ENCODE measurements at places on chromosomes 1 and 21. TPM values are rescaled to one million over a fixed set of nuclear protein-coding genes. Genes with fewer than 3 reads are reported as not detected.

- no peak for DNase-seq
Observed at GRCh38 chr1:151476083-151476482, 16.8 kb upstream of the POGZ start.

- DNase-seq: no peak
Observed at GRCh38 chr1:17190010-17190995, 14.6 kb upstream of the PADI1 start.

ETV3L gene
- not detected for total RNA-seq

E2F2 gene
- 0.82 TPM for total RNA-seq

- DNase-seq: no peak
Observed at GRCh38 chr1:219514728-219515127, 98.2 kb downstream of the ZC3H11B start.

DNA sequence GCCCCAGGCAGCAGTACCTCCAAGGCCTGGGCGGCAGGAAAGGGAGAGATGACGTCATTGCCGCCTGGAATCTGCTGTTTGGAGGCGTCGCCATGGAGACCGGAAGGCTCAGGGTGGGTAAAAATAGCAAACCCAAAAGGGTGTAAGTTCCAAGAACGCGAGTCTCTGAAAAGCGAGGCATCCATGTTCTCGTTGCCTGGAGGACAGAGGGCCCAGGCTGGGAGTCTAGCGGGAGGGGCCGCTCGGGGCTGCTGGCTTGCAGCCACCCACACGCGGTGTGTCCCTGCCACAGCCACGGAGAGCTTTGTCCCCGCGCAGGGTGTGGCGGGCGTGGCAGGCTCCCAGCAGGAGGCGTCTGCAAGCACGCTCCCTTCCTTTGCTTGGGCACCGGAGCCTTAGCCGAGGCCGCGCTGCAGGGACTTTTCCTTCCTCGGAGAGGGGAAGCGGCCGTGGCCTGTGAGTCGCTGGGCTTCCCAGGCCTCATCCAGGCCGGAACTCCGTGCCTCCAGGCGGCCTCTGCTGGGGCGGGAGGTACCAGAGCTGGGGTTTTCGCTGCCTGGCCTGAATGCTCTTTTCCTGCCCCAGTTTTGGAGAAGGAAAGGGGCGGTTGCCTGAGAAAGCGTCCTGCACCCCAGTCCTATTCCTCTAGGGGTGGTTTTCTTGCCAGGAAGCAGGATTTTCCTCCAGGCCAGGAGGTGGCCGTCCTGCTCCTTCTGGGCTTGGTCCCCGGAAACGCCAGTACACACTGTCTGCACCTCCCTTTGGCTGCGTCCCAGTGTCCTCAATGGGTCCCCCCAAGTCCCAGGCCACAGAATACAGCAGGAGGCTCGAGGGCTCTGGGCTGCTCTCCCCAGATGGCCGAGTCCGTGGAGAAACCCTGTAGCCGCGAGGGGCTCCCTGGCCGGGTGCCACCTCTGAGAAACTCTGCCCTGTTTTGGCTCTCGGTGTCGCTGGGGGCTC is 15.3 kb upstream of the SKI start:
- peak; percentile 88 for DNase-seq

DNA sequence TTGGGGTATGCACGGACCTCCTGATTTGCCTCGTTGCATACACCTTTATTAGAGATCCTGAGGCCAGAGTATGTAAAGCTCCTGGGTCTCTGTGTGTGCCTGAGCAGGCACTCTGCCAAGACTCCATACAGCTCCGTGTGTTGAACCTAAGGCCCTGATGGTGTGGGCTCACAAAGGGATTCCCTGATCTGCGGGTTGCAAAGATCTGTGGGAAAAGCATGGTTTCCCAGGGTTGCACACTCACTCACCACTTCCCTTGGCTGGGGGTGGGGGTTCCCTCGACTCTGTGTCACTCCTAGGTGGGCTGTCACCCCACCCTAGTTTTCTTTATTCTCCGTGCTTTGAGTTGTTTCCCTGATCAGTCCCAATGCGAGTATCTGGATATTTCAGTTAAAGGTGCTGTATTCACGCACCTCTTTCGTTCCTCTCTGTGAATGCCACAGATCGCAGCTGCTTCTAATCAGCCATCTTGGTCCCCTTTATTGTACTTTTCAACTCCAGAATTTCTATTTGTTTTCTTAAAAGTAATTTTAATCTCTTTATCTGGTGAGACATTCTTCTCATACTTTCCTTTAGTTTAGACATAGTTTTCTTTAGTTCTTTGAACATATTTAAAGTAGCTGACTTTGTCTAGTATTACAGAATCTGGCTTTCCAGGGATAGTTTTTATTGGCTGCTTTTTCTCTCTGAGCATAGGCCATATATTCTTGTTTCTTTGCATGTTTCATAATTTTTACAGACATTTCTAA is 39.0 kb upstream of the F3 start:
- DNase-seq: no peak

CSTB gene
- 33.0 TPM for total RNA-seq

RXFP4 gene
- total RNA-seq: not detected

NFASC gene
- total RNA-seq: 0.06 TPM

DNA sequence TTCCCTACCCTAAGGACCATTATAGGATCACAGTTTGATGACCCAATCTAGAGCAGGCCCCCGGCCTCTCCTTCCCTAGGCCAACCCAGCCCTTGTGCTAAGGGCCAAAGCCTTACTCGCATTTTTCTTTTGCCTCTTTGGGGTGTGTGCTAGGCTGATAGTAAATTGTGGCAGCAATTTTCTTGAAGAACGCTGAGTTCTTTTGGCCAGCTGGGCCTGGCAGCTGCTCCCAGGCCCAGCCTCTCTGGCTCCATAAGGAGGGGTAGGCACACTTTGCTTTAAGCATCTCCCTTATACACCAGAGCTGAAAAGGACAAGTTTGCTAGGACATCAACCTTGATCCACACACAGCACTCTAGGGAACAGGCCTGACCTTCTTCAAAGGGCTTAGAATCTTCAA is 4.2 kb downstream of the OLFML2B start:
- no peak for DNase-seq

DNA sequence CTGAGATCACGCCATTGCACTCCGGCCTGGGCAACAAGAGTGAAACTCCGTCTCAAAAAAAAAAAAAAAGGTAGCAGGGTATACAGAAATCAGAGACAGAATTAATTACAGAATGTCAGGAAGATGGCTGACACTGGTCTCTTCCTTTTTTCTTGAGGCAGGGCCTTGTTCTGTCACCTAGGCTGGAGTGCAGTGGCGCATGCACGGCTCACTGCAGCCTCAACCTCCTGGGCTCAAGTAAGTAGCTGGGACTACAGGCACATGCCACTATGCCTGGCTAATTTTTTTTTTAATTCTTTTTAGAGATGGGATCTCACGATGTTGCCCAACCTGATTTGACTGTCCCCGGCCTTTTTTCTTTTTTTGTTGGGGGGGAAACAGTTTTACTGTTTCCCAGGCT is 16.4 kb downstream of the RNU5D-1 start:
- no peak for DNase-seq

- no peak for DNase-seq
Observed at GRCh38 chr1:115671176-115671934, 29.6 kb downstream of the VANGL1 start.

- DNase-seq: no peak
Observed at GRCh38 chr1:64527165-64527564, 57.2 kb downstream of the CACHD1 start.

TSACC gene
- total RNA-seq: not detected

Measured in glomerular endothelial cell (primary cell).